CD4-positive, alpha-beta T cell treated with Interleukin-17A for 1 hour (primary cell): ENCODE measurements at places on chromosomes 3 and 15.
A peak's percentile ranks its signal among the peaks of the same experiment; 100 is the strongest.

DNA sequence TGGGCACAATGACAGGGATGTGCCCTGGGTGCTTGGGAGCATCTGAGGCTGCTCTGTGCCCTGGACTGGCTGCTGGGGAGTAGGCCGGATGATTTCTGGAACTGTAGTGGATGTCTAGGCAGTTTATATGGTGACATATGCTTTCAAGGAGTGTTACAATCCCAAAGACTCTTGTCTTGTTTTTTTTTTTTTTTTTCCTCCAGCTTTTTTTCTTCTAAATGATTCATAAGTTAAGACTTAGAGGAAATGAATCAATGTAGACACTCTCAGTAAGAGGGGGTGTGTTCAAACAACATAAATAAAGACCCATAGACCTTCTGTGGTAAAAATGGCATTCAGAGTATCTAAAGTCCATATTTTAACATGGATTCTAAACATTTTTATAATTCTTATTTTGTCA lies 706.1 kb upstream of the GOLIM4 start:
- DNase-seq: no peak

DNA sequence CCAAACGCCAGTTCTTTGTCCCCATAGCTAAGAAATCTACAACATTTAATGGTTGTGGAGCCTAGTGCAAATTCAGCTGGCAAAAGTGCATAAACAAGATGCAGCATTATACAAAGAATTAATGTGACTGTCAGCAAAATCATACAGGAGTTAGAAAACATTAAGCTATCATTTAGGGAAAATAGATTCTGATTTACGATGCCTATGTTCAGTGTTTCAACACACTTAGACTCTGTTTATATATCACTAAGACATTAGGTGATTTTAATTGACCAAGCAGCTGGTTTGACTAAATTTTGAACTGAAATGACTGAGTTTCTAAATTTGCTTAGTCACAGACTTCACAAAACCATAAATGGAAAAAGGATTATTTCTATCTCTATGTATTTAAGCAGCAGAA lies 1076.8 kb downstream of the TBL1XR1 start:
- DNase-seq: no peak

DNA sequence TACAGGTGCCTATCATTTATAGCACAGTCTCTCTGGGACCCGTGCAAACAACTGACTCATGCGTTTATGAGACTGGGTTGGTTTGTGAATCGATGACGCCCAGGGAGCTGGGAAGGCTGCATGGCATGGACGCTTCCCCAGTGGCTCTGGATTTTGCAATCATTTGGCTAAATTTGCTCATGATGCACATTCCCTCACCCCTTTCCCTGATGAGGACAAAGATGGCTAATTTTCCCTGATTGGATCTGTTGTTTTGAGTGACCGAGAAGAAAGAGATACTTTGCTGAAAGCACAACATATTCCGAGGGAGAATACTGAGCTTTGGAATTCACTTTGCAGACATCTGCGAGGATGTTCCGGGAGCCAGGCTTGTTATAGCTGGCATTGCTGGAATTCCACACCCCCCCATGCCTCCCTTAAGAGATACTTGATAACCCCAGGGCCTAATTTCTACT lies 51.1 kb downstream of the CGNL1 start:
- no peak for DNase-seq

- no peak for DNase-seq
These were observed at the start of gene CNTN3 for GRCh38 chr3:74614107-74614967. Gene CNTN3 (minus strand): TSS chr3:74614659. CDS start chr3:74521112, 93,547 bp downstream.

GRCh38 chr3:12869035-12869621 lies 27.8 kb upstream of the RPL32 start:
- peak; percentile 28 for DNase-seq

GRCh38 chr3:58198362-58198761 lies 12.4 kb downstream of the DNASE1L3 start:
- DNase-seq: no peak

- DNase-seq: no peak
These were observed 117.4 kb upstream of the MBNL1 start for GRCh38 chr3:152151216-152151876.

DNA sequence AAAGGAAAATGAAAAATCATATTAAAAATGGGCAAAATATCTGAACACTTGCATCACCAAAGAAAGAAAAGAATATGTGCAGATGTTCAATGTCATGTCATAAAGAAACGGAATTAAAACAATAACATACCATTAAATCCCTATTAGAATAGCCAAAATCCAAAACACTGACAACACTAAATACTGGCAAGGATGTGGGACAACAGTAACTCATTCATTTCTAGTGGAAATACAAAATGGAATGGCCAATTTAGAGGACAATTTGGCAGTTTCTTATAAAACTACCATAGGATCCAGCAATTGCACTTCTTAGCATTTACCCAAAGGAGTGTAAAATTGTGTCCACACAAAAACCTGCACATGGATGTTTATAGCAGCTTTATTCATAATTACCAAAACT lies 542.5 kb upstream of the UBE2E2 start:
- no peak for DNase-seq

DNA sequence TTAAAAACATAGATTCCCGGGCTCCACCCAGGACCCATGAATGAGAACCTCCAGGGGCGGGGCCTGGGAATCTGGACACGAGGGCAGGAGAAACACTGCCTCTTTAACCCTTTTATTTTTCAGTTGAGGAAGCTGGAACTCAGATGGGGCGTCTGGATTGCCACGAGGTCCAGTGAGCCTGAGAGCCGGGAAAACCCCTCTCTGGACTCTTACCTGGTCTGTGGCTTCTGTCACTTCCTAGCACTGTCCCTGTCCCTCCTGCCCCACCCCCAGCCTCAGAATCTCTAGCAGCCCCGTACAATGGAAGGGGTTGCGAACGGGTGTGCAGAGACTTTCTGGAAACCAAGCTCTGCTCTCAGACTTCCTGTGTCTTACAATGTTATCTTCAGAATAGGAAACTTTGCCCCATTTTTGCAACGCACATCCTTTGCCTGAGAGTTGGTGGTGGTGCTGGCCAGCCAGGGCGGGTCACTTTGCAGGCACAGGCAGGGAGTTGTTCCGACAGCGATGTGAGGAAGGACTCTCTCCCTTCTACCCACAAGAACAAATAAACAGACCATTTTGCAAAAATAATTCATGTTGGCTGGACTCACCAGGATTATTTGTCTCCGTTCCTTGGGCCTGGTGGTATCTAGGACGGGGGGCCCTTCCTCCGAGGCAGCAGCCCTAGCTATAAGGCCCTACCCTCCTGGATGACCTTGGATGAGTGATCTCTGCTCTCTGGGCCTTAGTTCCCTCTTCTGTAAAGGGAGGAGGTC lies 59.1 kb downstream of the SMAD6 start:
- DNase-seq: no peak

- DNase-seq: no peak
These were observed 51.6 kb upstream of the HEG1 start for GRCh38 chr3:125107363-125107762.
